ENCODE measurements at places on chromosomes 12 and 14.

GRCh38 chr12:50986966-50987737 lies 34.8 kb downstream of the HIGD1C start:
- peak; percentile 11 for DNase-seq

DNA sequence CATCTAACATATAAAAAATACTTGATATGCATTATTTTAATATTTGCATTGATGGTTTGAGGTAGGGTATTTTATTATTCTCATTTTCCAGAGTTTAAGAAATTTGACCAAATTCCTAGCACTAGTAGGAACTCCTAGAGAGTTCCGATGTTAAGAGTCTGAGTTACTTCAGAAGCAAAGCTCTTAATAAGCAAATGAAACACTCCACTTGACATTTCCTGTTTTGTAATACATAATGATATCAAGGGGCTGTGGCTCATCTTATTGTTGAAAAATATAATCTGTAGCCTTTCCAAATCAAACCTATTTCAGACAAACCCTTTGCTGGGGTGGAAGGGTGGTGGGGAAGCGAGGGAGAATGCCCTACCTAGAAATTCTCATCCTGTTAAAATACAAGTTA lies 355.5 kb downstream of the DIO2 start:
- DNase-seq = no peak

DNA sequence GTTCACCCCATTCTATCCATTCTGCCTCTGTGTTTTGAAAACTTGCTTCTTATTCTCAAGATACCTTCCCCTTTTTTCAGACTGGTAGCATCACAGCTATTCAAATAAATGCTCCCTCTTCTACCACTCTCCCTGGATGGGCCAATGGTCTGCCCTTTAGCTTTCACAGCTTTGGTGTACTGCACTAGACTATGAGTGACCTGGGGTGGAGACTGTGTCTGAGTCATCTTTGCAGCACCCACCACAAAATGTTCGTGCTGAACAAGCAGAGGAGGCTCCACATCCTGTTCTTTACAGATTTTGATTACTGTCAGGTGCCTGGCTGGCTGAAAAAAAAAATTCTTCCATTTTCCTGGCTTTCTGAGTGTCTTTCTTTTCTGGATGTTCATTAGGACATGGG lies 1104.1 kb upstream of the TMEM132C start:
- DNase-seq = no peak

DNA sequence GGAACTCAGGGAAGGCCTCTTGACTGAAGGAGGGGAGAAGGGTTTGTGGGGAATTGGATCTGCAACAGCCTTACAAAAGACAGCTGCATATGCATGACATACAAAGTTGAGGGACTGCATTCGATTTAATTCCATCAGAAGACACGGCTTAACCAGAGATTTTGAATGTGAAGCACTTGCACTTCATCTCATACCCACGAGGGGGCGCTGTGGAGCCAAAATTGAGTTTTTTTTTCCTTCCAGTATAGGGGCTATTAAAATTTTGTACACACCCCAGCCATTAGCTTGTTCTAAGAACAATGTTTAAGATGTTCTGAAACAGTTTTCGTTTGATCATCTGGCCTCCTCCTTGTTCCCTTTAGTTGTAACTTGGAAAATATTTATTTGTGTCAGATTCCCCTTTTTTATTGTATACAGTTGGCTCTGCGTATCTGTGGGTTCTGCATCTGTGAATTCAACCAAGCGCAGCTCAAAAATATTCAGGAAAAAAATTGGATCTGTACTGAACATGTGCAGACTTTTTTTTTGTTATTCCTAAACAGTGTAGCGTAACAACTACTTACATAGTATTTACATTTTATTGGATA lies 1.6 kb downstream of the SUDS3 start:
- DNase-seq = peak; percentile 60

GRCh38 chr12:17592472-17592871 lies 497.5 kb downstream of the RERGL start:
- no peak for DNase-seq

GRCh38 chr14:71322655-71323250 lies 415.5 kb downstream of the PCNX1 start:
- no peak for DNase-seq

Measured in progenitor cell of endocrine pancreas (in vitro differentiated cells).